ENCODE measurements at places on chromosomes 12 and 14.

DNA sequence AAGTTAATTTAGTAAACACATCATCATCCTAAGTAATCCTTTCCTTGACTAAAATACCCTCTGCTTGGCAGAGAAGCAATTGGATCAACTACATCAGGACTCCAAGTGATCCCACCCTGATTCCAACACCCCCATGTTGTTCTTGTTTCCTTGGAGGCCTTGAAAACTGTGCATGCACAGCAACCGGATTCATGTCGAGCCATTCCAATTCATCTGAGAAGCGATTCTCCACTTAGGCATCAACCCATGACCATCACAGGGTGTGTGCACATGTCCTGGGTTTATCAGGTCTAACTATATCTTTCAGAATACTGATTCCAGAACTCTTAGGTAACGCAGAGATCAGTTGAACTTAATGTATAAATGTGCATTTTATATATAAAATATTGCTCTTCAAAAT, 163.0 kb downstream of the NAV3 start:
- DNase-seq: no peak

GRCh38 chr12:104768033-104768432, 190.1 kb downstream of the SLC41A2 start:
- DNase-seq: no peak

DNA sequence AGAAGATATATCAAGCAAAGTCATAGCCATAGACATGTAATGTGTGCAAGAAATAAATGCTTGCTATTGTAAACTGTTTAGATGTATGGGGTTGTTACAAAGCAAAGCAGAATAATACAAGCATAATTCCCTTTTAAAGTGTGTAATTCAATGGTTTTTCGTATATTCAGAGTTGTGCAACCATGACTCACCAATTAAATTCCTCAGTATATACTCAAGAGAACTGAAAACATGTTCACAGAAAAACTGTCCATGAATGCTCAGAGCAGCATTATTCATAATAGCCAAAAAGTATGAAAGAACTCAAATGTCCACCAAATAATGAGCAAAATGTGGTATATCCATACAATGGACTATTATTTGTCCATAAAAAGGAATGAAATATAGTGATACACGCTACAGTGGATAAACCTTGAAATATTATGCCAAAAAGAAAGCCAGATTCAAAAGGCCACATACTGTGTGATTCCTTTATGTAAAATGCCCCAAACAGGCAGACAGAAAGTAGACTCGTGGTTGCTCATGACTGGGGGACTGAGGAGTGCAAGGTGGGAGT, 9.3 kb downstream of the GXYLT1 start:
- no peak for DNase-seq

DNA sequence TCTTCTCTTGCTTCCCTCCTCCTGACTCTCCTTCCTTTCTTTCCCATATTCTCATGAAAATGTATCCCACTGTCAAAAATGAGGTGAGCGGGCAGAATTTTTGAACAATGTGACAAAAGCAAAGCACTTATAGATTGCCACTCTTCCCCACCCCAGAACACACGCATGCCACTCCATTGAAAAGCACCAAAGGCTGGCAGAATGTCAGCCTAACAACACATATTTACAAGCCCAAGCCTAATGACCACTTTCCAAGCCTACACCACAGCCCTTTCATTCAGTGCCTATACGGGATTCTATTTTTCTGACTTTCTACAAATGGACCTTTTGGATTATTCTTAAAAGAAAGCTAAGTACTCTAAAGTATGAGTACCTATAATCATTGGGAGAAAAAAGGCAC, 62.9 kb upstream of the METAP2 start:
- DNase-seq: no peak

DNA sequence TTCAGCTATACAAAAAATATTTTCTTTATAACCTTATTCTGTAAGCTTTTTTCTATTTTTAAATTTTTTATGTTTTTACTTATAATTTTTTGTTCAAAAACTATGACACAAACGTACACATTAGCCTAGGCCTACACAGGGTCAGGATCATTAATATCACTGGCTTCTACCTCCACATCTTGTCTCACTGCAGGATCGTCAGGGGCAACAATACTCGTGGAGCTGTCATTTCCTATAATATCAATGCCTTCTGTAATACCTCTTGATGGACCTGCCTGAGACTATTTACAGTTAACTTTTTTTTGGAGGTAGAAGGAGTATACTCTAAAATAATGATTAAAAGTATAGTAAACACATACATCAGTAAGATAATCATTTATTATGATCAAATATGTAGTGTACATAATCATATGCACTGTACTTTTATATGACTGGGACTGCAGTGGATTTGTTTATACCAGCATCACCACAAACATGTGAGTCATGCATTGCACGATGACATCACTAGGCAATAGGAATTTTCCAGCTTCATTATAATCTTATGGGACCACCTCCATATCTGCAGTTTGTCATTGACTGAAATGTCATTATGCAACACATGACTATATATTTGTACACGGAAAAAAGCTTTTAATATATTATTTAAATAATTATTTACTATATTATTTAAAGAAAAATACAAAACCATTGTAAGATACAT, 18.5 kb upstream of the PMCH start:
- no peak for DNase-seq

DNA sequence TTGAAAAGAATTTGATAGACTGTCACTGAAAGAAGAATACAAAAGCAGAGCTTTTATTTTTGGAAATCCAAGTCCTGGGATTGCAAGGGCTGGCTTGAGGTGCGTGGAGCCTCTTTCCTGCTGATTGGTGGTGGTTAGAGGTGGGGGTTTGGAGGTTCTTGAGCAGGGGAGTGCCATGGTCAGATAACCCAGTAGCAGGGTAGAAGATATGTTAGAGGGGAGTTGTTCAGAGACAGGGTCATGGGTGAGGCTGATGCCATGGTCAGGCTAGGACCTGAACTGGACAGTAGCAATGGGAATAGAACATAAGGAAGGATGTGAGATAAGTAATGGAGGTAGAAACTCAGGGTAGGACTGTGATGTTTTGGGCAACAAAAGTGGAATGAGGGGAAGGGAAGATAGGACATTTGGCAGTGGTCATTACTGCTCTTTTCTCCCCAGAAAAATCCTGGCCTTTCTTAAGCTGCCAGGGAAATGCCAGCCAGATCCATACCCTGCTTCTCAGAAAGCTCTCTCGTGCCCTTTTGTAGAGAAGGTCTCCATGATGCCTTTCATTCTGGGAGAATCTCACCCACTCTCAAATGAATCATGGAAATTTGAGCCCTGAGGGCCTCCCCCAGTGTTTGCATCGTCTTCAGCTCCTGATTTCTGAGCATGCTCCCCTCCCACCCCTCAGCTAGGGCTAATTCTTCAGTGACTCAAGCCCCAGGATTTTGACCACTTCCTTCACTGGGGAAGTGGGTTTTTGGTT, 9.5 kb downstream of the EMP1 start:
- no peak for DNase-seq

DNA sequence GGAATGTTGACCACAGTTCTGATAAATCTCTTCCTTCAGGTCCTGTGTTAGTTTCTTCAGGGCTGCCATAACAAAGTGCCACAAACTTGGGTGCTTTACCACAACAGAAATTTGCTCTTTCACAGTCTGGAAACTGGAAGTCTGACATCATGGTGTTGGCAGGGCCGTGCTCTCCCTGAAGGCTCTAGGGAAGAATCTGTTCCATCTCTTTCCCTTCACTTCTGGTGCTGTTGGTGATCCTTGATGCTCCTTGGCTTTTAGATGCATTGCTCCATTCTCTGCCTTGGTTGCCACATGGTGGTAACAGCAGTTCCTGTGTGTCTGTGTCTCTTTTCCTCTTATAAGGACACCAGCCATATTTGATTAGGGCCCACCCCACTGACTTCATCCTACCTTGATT, 32.2 kb downstream of the HMGA2 start:
- DNase-seq: no peak

GRCh38 chr14:103408491-103409155, 23.4 kb downstream of the MARK3 start:
- DNase-seq: no peak

GRCh38 chr14:87626266-87626665, 366.7 kb downstream of the GALC start:
- no peak for DNase-seq

- DNase-seq: no peak
Observed at GRCh38 chr14:101878822-101879528, 85.4 kb upstream of the DYNC1H1 start.

DNA sequence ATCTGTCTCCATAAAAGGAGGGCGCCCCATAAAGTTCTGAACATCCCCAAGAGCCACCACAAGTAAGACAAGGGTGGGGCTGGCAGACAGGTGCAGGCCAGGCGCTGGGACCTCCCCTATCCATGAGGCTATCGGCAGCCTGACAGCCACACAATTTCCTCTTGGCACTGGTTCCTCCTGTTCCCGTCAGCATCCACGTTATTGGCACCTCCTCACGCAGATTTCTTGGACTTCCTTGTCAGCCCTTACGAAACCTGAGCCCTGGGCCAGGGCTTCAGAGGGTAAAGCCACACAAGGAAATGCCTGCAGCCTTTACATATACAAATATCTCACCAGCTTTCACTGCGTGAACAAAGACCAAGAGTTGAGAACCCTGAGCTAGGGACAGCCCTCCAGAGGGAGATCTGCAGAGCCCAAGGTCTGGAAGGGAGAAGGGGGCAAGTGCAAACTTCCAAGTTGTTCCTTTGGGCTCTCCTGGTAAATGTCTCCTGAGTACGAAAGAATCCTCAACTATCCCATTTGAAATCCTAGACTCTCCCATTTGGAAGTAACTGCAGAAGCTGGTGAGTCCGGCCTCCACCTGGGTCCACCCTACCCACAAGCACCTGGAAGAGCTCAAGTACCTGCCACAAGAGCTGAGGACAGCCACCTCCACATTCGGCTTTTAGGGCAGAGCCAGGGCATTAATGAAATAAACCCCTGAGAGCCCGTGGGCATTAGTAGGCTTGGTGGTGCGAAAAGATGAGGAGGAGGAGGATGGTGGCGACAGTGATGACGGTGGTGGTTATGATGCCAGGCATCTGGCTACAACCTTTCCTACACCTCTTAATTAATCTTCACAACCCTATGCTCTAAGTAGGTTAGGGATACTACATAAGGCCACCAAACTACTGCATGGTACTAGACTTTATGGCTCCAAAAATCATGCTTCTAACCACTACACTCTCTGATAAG, 5.5 kb upstream of the TC2N start:
- DNase-seq: no peak

- DNase-seq: no peak
Observed at GRCh38 chr12:109594556-109595317, 21.1 kb downstream of the MVK start.

- no peak for DNase-seq
Observed at GRCh38 chr12:69274861-69275260, 35.5 kb downstream of the CPSF6 start.

DNA sequence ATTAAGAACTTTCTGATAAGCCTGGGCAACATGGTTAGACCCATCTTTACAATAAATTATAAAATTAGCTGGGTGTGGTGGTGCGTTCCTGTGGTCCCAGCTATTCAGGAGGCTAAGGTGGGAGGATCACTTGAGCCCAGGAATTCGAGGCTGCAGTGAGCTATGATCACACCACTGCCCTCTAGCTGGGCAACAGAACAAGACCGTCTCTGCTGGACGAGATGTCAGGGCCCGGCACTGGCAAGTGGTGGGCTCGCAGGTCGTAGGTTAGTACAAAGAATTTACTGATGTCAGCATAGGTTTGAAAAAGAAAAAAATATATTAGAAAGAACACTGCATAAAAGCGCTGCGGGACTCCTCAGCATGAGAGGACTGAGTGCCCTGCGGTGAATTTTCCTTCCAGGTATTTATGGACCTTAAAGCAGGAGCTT, 15.7 kb upstream of the VSIG10 start:
- DNase-seq: no peak

GRCh38 chr14:76007852-76008251, 22.3 kb downstream of the IFT43 start:
- DNase-seq: no peak

DNA sequence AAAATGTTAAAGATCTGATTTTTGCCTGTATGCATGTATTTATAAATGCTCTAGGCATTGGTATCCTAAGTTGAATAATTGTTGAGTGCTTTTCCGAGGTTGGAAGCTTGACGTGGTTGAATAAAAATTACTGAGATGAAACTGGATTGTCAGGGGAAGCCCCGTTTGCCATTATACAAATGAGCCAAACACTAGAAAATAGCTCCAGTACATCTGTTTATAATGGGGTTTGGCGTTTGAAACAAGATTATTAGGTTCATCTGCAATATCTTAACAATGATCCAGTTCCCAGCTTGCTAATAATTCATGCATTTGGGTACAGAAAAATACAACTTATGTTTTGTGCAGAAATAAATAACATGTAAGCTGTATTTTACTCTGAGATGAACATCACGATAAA, 789.6 kb downstream of the GALC start:
- no peak for DNase-seq

DNA sequence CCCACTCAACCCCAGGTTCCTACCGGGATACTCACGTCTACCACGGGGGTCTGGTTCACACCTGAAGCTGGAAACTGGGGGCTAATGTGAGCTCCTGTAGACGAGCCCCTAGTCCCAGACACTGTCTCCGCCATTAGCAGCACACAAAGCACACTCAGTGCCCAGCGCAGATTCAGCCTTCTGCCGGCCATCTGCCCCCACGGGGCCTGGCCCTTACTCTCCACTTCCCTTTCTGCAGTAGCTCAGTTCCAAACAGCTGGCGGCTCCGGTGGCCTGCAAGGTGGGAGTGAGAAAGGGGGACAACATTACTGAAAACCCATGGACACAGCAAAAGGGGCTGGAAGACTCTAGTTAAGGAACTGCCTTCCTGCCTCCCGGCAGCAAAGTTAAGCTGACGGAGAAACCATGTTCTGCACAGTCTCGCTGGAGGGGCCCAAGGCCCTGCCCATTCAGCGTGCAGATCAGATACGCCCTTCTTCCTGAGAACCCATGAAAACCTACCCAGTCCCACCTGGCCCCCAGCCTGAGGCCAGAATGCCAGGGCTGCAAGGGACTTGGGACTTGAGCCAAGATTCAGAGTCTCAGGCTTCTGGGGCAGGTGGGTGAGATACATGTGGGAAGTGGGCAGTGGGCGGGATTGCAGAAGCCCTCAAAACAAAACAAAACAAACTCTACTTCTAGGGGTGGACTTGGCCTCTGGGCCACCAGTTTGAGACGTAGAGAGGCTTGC, 2.1 kb downstream of the SLC8B1 start:
- DNase-seq: no peak

DNA sequence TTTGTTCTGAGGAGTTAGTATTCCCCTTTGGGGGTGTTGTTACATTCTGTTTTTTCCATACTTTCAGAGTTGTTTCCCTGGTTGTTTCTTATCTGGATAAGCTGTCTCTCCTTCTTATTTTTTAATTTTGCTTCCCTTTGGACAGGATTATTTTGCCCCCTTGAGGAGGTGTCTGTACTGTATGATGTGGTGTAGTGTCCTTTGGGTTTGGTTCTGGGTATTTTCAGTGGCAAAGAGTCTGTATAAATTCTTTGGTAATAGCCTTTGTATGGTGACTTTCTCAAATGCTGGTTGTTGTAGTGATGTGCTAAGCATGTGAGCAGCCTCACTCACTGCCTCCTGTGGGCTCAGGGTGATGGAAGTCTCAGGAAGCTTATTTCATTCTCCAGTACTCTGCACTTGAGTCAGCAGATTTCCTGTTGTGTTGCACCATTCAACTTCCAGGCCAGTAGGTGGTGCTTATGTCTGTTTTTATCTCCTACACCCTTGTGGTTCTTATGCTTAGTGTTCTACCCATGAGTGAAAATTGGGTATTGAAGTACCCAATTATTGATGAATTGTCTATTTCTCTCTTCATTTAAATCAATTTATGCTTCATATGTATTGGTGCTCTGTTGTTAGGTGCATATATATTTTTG, 103.3 kb upstream of the PMCH start:
- DNase-seq: no peak

GRCh38 chr12:109652233-109652976, 61.2 kb upstream of the FAM222A start:
- DNase-seq: no peak
